Activated CD8-positive, alpha-beta memory T cell treated with anti-CD3 and anti-CD28 coated beads for 48 hours (primary cell): ENCODE measurements at places on chromosomes 12 and 14.

DNA sequence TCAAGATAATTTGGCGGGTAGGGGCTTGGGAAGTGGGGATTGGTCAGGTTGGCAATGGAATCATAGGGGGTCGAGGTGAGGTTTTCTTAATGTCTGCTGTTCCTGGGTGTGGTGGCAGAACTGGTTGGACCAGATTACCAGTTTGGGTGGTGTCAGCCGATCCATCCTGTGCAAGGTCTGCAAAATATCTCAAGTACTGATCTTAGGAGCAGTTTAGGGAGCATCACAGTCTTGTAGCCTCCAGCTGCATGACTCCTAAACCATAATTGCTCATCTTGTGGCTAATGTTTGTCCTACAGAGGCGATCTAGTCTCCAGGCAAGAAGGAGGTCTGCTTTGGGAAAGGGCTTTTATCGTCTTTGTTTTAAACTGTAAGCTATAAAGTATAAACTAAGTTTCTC is 868.4 kb downstream of the DIO2 start:
- no peak for DNase-seq

DNA sequence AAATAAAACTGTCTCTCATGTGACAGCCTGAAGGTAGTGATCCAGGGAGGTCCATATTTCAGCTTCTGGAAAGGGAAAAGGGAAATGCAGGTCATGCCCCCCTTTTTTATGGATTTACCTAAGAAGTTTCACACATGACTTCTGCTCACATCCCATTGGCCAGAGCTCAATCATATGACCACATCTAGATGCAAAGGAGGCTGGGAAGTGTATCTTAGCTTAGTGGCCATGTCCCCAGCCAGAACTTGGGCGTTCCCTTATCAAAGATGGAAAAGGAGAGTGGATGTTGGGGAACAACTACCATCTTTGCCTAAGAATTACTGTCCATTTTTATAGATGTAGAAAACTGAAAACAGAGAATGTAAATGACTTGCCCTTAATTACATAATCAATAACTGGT is 26.5 kb upstream of the CRADD start:
- no peak for DNase-seq

GRCh38 chr12:85657836-85658630 is 178.2 kb downstream of the RASSF9 start:
- no peak for DNase-seq

- no peak for DNase-seq
Observed at GRCh38 chr12:47941475-47941780, 22.0 kb upstream of the TMEM106C start.

- no peak for DNase-seq
Observed at GRCh38 chr12:47269916-47270315, 190.2 kb upstream of the AMIGO2 start.

GRCh38 chr14:105226198-105226597 is 22.1 kb upstream of the BTBD6 start:
- DNase-seq, result no peak

GRCh38 chr14:104390221-104390931 is 189.2 kb upstream of the C14orf180 start:
- no peak for DNase-seq

GRCh38 chr14:88198446-88198845 is 124.6 kb downstream of the KCNK10 start:
- no peak for DNase-seq

- DNase-seq, result no peak
Observed at GRCh38 chr14:74963705-74964271, 8.4 kb upstream of the PGF start.

GRCh38 chr12:16090974-16091373 is 179.8 kb downstream of the DERA start:
- no peak for DNase-seq

DNA sequence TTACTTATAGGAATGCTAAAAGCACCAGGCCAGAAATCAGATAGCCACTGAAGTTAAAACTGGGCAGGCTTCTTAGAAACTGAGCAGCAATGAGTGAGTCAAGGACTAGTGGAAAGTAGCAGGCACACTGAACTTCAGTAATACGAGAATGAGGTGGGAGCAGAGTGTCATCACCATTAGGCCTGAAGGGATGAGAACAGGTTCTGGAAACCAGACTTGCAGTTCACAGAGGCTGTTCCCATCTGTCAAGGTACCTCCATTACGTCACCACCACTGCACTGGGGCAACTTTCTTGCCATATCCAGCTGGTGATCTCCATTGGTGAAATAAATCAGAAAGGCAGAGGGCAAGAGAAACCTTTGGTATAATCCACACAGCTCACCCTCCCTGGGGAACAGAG is 15.6 kb downstream of the ZNF10 start:
- DNase-seq, result no peak

DNA sequence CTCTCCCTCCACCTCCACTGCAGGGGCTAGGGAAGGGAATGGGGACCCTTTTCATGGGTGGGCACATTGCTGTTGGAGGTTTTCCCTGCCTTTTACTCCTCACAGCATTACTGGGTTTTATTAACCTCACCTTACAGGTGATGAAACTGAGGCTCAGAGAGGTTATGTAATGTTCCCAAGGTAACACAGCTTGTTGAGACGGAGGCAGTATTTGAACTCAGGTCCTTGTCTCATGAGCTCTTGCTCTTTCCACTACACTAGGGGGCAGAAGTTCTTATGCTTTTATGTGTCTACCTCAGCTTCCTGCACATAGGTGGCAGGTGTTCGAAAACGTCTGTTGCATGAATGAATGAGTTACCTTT is 11.7 kb downstream of the CISTR start:
- DNase-seq, result no peak

DNA sequence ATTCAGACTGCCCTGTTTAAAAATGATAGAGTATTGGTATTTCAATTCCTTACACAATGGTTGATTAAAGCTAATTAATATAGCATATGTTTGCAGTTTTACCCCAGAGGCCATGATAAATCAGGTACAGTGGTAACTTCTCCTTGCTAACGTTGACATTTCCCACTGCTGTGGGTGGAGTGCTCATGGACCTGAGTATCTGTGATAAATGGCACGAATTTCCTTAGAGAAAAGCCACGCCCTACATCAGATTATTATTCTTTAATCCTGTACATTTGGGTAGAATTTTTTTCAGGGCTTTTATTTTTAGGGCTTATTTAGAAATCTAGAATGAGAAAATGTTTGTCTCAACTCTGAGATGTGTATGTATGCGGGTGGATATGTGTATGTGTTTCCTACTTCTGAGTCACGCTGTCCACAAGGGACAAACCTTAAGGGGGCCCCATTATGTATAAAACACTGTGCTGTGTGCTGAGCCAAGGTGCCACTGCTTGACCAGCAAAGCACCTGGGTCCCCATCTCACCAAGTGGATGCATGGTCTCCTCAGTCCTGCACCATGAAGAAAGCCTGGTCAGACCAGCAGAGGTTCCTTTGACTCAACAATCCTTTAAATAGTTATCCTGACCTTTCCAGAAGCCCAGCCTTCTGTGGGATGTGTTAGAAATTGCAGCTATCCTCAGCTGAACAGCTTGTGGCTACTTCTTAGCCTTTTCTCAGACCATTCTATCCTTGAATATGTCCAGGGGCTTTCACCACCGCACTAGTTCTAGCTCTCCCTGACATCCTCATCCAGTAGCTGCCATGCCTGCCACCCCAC is 57.9 kb upstream of the STK38L start:
- no peak for DNase-seq

DNA sequence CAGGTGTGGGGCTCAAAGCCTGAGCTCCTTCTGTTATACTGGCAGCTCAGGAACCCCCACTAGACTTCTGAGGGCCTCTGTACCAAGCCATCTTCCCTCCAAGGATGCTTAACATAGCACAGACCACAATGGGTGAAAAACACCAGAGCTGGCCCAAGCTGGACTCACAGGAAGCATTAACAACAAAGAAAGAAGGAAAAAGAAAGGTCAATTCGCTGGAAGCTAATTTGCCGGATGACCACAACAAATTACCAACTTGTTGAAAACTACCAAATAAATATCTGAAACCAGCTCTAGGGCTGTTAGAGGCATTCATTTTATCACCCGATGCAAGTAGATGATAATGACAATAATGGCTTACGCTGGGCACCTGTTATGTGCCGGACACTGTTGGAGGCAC is 48.7 kb downstream of the RBM19 start:
- no peak for DNase-seq

GRCh38 chr14:54890788-54891187 is 11.8 kb downstream of the GCH1 start:
- DNase-seq, result no peak
